Pancreas (tissue), 10 donors: ENCODE measurements at places on chromosomes 4 and X.

DNA sequence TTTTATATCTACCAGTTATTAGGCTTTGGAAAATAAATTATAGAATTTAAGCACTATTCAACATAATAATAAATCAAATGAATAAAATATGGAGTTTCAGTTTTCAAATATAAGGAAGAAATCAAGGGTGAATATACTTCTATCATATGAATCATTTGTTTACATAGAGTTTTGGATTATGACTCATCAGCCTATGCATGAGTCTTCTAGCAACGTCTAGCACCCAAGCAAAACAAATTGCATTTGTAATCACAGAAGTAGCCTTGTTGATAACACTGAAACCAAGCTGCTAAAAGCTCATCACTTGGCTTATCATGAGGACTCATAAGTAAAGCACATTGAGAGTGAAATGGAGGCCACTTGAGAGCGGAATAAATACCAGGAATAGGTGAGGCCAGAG is 434.6 kb downstream of the PCDH11X start:
- no peak for DNase-seq

- no peak for DNase-seq
Observed at GRCh38 chr4:37236165-37236564, 8.4 kb upstream of the NWD2 start.

- no peak for DNase-seq
Observed at GRCh38 chrX:127313635-127314034, 494.1 kb downstream of the PRR32 start.

- DNase-seq = no peak
Observed at GRCh38 chrX:46628460-46629371, 55.2 kb downstream of the CHST7 start.

DNA sequence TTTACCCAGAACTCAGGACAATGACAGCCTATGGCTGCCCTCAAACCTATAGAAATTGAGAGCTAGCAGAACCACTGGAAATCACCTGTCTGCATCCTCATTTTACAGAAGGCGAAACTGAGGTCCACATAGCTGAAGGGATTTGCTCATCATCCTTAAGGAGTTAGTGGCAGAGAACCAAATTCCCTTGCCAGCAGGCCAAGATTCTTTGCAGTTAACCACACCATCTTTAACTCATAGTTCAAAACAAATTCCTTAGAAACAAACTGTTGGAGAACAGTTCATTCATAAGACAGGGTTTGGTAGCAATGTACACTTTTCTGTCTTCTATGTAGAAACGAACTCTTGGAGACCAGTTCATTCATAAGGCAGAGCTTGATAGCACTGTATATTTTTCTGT is 37.9 kb upstream of the RAP2C start:
- no peak for DNase-seq
